ENCODE measurements at places on chromosomes 1 and 21.

DNA sequence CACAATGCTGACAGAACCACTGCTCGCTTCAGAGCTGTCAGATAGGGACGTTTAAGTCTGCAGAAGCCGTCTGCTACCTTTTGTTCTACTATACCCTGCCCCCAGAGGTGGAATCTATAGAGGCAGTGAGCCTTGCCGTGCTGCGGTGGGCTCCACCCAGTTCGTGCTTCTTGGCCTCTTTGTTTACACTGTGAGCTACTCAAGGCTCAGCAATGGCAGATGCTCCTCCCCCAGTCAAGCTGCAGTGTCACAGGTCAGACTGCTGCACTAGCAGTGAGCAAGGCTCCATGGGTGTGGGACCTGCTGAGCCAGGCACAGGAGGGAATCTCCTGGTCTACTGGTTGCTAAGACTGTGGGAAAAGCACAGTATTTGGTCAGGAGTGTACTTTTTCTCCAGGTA is 47.1 kb downstream of the LEPR start:
- DNase-seq = no peak

- no peak for DNase-seq
Observed at GRCh38 chr1:236530286-236530685, 6.5 kb downstream of the LGALS8 start.

DNA sequence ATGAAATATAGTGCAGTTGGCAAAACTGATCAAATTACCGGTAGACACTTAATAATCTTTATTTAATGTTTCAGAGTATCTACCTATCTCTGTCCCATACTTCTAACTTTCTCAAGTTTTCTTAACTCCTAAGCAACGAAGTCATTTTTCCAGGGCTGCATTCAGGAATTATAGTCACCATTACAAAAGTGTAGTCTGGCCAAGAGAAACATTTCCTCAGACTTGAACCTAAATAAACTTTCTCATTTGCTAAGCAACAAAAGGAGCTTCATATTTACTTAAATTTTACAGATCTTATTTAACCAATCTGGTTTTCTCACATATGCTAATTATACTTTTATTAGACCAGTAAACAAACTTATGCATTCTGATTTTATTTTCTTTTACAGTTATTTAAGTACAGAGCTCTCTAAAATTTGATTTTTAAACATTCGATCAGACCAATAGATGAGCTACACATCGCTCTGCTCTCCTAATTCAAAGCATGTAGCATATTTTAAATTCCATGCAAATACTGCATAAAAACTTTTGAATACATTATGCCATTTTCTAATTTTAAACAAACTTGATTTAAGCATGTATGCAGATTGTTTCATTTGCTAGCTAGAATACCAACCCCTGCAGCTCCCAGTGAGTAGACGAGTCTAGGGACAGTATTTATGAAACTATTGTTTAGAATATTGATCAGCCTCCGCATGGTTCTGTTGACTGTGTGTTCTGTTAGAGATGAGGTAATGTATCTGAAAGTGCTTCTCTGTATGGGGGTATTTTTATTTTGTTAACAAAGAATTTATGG is 201.4 kb downstream of the CHRM3 start:
- DNase-seq = no peak

DNA sequence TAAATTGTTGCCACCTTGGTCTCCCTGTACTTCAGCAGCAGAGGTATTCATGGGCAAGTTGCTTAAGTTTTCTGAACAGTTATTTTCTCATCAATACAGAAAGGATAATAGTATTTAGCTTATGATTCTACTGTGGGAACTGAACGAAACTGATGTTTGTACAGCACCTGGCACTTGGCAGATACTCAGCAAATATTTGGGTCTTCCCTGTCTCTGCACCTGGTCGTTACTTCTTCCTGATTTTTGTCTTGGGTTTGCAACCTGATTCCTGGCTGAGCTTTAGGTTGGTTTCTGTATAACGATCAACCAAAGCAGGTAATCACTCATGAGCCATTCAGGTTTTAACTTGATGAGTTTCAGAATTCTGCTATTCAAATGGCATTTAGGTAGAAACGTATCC is 490.6 kb downstream of the KIF26B start:
- DNase-seq = no peak

DNA sequence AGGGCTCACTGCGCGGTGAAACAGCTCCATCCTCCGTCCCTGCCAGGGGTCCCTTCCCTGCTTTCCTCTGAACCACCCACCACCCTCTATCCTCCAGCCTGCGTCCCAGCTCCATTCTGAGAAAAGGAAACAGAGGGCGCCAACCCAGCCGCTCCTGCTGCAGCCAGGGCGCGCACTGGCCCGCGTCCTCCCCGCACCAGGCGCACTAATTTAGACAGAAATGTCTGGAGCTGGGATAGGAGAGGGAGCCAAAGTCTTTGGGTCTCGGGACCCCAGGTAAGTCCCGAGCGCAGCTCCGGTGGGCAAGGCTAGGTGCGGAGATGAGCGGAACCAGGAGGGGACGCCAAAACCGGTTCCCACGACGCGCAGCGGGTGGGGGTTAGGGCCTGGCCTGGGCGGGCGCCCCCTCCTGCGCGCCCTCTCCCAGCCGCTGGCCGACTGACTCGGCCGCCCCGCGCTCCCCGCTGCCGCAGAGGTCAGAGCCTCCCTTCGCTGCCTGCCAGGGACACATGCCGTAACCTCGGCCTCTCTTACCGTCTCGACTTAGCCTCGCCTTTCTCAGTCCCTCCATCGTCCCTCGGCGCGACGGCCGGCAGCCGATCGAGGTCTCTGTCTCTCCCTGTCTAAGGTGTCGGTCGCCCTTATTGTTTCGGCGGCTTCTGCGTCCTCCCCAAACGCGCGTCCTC is 2.0 kb downstream of the CAMK2N1 start:
- no peak for DNase-seq

GRCh38 chr1:98739762-98740161 is 78.2 kb downstream of the SNX7 start:
- no peak for DNase-seq

GRCh38 chr1:14367451-14367850 is 231.0 kb upstream of the KAZN start:
- DNase-seq = no peak

Data from activated naive CD8-positive, alpha-beta T cell treated with anti-CD3 and anti-CD28 coated beads for 36 hours (primary cell).